Left ventricle myocardium inferior (tissue), 1 donor: ENCODE measurements at places on chromosomes 7 and 10.

DNA sequence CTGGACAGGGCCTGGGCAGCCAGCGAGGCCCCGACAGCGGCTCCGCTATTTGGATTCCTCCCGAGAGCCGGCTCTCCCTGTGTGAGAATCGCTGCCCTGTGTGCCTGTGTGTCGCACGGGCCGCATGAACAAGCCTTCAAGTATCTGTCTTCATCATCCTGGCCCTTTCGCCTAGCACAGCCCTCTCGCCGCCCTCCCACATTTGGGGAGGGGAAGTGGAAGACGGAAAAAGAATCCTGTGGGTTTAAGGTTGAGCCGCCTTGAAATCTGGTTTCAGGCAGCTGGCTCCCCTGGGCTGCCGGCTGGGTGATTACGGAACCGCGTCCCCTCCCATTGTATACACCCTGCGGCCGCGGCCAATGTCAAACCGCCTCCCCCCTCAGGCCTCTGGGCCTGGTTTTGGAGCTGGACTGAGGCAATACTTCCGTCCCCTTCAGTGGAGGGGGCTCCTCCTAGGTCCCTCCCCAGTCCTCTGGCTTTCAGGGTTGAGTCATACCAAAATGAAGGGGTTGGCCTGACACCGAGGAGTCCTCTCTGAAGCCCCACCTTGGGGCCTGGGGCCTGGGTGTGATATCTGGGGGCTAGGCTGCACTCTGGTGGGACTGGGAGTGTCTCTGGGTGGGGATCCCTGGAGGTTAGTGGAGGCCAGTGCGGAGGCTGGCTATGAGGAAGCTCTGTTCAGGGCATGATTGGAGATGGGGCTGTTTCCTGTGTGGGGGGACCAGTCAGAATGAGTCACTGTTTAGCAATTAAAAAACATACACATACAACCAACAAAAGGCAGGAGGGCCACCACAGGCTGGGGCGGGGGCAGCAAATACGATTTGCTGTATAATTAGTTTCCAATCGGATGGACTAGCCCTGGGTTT, 1.7 kb downstream of the TRIM8 start:
- peak overlapping the region; percentile 82 for H3K4me3 ChIP-seq
- no peaks in the 10 kb centered on the region for H3K27me3 ChIP-seq
- DNase-seq: peak; percentile 89
- no peaks in the 10 kb centered on the region for H3K36me3 ChIP-seq
- H3K27ac ChIP-seq: peak overlapping the region; percentile 99

GRCh38 chr7:17758008-17758407, 182.3 kb downstream of the SNX13 start:
- H3K4me1 ChIP-seq: no peaks in the 10 kb centered on the region
- H3K27ac ChIP-seq: no peak overlapping the region
- no peak for DNase-seq
- no peaks in the 10 kb centered on the region for H3K27me3 ChIP-seq

GRCh38 chr10:15331461-15331860, 39.6 kb downstream of the FAM171A1 start:
- DNase-seq: no peak
- H3K27ac ChIP-seq: no peak overlapping the region
- H3K27me3 ChIP-seq: no peaks in the 10 kb centered on the region
- no peaks in the 10 kb centered on the region for H3K36me3 ChIP-seq
- H3K4me1 ChIP-seq: no peaks in the 10 kb centered on the region

DNA sequence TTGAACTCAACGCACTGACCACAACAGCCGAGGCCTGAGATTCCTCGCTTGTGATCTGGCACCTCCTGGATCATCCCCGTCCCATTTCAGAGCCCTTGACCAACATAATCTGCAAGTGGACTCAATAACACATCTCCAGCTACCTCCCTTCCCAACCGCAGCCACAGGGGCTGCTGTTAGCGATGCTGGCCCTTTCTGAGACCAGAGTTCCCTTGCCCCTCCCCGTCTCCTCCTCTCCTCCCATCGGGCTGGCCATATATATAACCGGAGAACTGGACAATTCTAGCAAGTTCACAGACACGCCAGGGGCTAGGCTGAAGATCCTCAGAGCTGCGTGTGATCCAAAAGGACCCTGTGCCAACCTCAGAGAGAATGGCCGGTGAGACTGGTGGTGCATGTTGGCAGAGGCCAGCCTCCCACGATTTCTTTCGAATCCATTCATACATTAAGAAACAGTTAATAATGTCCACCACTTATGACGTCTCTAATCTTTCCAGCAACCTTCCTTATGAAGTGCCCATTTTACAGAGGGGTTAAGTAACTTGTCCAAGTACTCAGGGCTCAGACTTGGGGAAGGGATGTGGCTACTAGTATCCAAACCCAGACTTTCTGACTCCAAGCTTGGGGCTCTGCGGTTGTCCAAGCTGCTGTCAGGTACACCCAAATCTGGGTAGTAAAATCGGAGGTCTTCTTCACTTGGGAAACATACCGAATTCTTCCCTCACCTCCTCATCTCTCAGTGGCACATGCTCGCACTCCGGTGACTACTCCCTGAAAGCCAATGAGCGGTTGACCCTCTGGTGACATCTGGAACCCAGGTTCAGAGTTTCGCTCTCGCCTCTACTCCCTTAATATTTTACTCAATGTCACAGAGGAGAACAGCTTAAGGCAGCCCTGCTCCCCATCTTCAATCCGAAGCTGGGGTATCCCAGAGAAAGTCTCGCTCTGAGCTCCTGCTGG, 11.2 kb upstream of the FEZF1 start:
- H3K27ac ChIP-seq: no peak overlapping the region
- DNase-seq: no peak
- H3K4me1 ChIP-seq: peaks cover 29% of the 10 kb centered on the region
- H3K36me3 ChIP-seq: no peaks in the 10 kb centered on the region

- DNase-seq: no peak
- no peaks in the 10 kb centered on the region for H3K36me3 ChIP-seq
- no peaks in the 10 kb centered on the region for H3K27me3 ChIP-seq
- H3K4me3 ChIP-seq: no peak overlapping the region
- H3K4me1 ChIP-seq: peaks cover 5% of the 10 kb centered on the region
- H3K27ac ChIP-seq: no peak overlapping the region
Observed at GRCh38 chr10:4483811-4484210, 342.2 kb upstream of the AKR1E2 start.

GRCh38 chr10:86293396-86293791, 73.2 kb downstream of the GRID1 start:
- H3K27ac ChIP-seq: no peak overlapping the region
- no peak for DNase-seq
- no peak overlapping the region for H3K4me3 ChIP-seq
- peaks cover 16% of the 10 kb centered on the region for H3K27me3 ChIP-seq
- H3K4me1 ChIP-seq: no peaks in the 10 kb centered on the region

GRCh38 chr7:27186668-27187474, 1.8 kb upstream of the HOXA11 start:
- H3K4me1 ChIP-seq: peaks cover 53% of the 10 kb centered on the region
- DNase-seq: no peak
- H3K4me3 ChIP-seq: no peak overlapping the region
- peaks cover 100% of the 10 kb centered on the region for H3K27me3 ChIP-seq
- H3K36me3 ChIP-seq: no peaks in the 10 kb centered on the region
- no peak overlapping the region for H3K27ac ChIP-seq

GRCh38 chr10:85614566-85614965, 752.0 kb downstream of the GRID1 start:
- H3K4me3 ChIP-seq: no peak overlapping the region
- H3K27me3 ChIP-seq: peaks cover 13% of the 10 kb centered on the region
- no peaks in the 10 kb centered on the region for H3K4me1 ChIP-seq
- H3K27ac ChIP-seq: no peak overlapping the region
- no peaks in the 10 kb centered on the region for H3K36me3 ChIP-seq
- DNase-seq: no peak

GRCh38 chr7:84041649-84042048, 152.9 kb downstream of the SEMA3A start:
- no peak overlapping the region for H3K27ac ChIP-seq
- no peaks in the 10 kb centered on the region for H3K4me1 ChIP-seq
- no peaks in the 10 kb centered on the region for H3K27me3 ChIP-seq

GRCh38 chr7:25804154-25804553, 347.8 kb upstream of the NFE2L3 start:
- peaks cover 4% of the 10 kb centered on the region for H3K27me3 ChIP-seq
- H3K4me1 ChIP-seq: no peaks in the 10 kb centered on the region
- no peak for DNase-seq
- no peak overlapping the region for H3K27ac ChIP-seq
- H3K4me3 ChIP-seq: no peak overlapping the region

- no peak for DNase-seq
- H3K4me1 ChIP-seq: peaks cover 14% of the 10 kb centered on the region
- H3K36me3 ChIP-seq: no peaks in the 10 kb centered on the region
- H3K27me3 ChIP-seq: no peaks in the 10 kb centered on the region
Observed at GRCh38 chr10:3701491-3701890, 83.5 kb downstream of the KLF6 start.

DNA sequence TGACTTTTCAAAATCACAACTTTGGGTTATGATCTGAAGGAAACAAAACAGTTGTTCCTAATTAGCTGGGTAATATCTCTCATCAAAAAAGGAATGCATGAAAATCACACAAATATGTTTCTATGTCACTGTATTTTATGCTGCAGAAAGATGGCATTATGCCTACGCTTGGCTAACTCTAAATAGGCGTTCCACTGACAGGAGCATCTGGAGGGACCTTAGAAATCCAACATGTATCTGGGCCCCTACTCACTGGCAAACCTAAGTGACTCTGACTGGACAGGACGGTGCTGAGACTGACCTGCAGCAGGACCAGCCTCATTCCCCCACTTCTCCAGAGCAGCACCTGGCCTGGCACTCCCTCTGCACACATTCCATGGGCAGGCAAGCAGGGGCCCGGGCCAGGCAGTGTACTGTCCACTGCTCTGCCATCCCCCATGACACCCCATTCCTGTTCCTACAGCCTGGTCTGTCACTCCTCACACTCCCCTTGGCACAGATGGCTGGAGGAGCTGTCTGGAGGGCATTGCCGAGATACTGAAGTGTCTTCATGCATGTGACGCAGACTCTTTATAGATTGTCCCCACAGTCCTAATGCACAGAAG, 2.6 kb upstream of the MYL7 start:
- DNase-seq: no peak
- H3K4me1 ChIP-seq: peaks cover 30% of the 10 kb centered on the region
- H3K27me3 ChIP-seq: peaks cover 25% of the 10 kb centered on the region
- no peak overlapping the region for H3K4me3 ChIP-seq
- no peaks in the 10 kb centered on the region for H3K36me3 ChIP-seq
- no peak overlapping the region for H3K27ac ChIP-seq

DNA sequence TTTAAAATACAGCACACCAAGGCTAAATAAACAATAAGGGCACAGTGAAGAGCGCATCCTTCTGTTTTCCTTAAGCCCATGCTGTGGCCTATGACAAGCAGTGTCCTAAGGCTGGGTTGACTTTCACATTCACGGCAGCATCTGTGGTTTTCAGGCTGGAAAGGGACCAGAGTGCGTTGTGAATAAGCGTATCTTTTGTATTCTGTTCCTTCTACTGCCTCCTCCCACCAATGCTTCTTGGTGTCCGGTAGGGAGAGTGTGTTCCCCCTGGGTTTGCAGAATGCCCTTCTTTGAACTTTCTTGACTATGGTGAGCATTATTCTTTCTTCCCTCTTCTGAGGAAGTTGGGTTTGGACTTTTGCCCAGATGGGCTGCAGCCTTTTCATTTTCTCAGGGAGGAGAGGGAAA, 73.6 kb downstream of the ABCA13 start:
- no peak overlapping the region for H3K4me3 ChIP-seq
- no peak for DNase-seq
- H3K4me1 ChIP-seq: no peaks in the 10 kb centered on the region
- no peak overlapping the region for H3K27ac ChIP-seq
- peaks cover 8% of the 10 kb centered on the region for H3K27me3 ChIP-seq
- H3K36me3 ChIP-seq: no peaks in the 10 kb centered on the region

DNA sequence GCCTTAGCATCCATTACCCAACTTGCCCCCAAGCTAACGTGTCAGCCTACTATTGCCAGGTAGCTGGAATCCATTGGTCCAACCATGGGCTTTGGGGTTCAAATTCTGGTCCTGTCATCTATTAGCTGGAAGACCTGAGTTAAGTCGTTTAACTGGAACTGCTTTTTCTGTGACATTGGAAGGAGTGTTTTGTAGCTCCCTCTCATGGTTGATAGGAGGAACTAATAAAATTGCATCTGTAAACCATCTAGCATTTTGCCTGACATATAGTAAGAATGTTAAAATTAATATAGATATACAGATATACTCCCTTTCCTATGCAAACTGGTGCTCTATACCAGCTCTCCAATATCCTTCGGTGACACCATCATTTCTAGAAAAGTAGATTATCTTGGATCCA, 23.8 kb upstream of the SLF2 start:
- peaks cover 56% of the 10 kb centered on the region for H3K27me3 ChIP-seq
- no peak overlapping the region for H3K4me3 ChIP-seq
- no peak for DNase-seq
- no peaks in the 10 kb centered on the region for H3K36me3 ChIP-seq
- H3K27ac ChIP-seq: no peak overlapping the region
- H3K4me1 ChIP-seq: peaks cover 9% of the 10 kb centered on the region

GRCh38 chr7:127404286-127405072, 12.0 kb upstream of the ZNF800 start:
- no peak for DNase-seq
- H3K27ac ChIP-seq: no peak overlapping the region
- peaks cover 59% of the 10 kb centered on the region for H3K27me3 ChIP-seq
- H3K4me1 ChIP-seq: no peaks in the 10 kb centered on the region
- no peak overlapping the region for H3K4me3 ChIP-seq

DNA sequence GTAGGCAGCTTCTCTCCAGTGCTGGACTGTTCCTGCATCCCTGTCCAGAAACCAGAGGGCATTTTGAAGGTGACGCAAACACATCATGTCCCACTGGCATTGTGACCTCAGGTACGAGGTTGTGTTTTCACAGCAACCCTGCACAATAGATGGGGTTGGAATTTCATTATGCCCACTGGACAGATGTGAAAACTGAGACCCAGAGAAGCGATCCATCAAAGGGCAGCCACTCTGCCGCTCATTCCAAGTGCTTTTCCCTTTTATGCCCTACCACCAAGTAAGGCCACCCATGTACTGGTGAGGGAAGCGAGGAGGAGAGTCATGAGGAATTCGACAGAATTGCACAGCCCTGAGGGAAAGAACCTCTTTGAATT, 63.3 kb downstream of the CALML3 start:
- peaks cover 47% of the 10 kb centered on the region for H3K4me1 ChIP-seq
- H3K27me3 ChIP-seq: peaks cover 68% of the 10 kb centered on the region
- DNase-seq: no peak
- H3K36me3 ChIP-seq: no peaks in the 10 kb centered on the region
- peak overlapping the region; percentile 69 for H3K27ac ChIP-seq
- H3K4me3 ChIP-seq: no peak overlapping the region

GRCh38 chr7:120799147-120799546, 58.8 kb downstream of the TSPAN12 start:
- no peak for DNase-seq
- H3K27ac ChIP-seq: no peak overlapping the region
- H3K27me3 ChIP-seq: no peaks in the 10 kb centered on the region
- H3K4me3 ChIP-seq: no peak overlapping the region
- peaks cover 42% of the 10 kb centered on the region for H3K4me1 ChIP-seq
